ENCODE measurements at places on chromosomes 11 and 22. TPM values are rescaled to one million over a fixed set of nuclear protein-coding genes. Genes with fewer than 3 reads are reported as not detected.

Gene C22orf23
- 0.13 TPM for total RNA-seq

- no peak for DNase-seq
Observed at GRCh38 chr11:76706667-76707066, 36.1 kb upstream of the LRRC32 start.

GRCh38 chr11:82898241-82898640, 2.0 kb downstream of the PRCP start:
- no peak for DNase-seq

- no peak for DNase-seq
Observed at GRCh38 chr22:43078522-43078921, 10.7 kb downstream of the TTLL1 start.

DNA sequence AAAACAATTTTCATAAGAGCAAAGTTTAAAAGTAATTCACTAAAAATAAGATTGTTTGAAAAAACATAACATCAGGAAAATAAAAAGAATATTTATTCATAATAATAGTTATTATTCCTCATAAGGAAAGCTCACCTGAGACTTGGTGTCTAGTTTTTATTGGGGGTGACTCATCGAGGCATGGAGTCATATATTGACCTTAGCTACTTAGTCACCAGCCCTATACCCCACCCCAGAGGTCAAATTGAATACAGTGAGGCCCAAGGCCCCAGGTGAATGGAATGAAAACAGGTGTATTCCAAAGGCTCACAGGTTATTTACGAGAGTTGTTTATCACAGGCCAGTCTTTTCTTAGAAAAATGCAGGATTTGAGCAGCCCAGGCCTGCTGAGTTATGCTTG, 36.9 kb downstream of the CNTF start:
- DNase-seq = no peak

DNA sequence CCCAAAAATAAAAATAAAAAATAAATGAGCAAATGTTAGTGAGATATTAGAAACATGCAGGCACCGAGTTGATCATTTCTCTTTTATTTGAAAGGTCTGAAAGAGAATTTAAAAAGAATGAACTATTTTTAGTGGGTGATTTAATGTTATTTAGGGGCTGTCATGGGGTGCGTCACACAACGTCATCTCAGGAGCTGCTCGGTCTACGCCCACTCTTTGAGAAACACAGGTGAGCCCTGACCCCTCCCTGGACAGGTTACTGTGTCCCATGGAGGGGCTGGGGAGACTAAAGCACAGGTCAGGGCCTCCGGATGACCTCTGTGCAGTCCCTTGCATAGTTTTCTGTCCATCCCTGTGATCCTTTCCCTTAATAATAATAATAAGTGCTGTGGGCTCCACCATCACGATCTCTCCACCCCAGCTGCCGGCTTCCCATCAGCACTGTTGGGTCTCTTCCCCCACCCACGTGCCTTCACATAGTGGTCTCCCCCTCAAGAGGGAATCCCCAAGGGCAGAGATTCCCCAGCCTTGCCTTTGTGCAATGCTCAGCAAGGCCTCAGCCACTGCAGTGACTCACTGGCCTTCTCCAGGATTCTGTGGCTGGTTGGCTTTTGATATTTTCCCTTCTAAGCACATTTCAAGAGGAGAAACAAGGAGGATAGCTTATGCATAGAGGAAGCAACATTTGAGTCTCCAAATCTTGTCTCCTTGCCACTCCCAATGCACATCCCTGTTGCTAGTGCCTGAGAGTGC, 159.9 kb downstream of the TTC17 start:
- no peak for DNase-seq

- DNase-seq = no peak
Observed at GRCh38 chr11:18304745-18305144, 17.2 kb downstream of the HPS5 start.

DNA sequence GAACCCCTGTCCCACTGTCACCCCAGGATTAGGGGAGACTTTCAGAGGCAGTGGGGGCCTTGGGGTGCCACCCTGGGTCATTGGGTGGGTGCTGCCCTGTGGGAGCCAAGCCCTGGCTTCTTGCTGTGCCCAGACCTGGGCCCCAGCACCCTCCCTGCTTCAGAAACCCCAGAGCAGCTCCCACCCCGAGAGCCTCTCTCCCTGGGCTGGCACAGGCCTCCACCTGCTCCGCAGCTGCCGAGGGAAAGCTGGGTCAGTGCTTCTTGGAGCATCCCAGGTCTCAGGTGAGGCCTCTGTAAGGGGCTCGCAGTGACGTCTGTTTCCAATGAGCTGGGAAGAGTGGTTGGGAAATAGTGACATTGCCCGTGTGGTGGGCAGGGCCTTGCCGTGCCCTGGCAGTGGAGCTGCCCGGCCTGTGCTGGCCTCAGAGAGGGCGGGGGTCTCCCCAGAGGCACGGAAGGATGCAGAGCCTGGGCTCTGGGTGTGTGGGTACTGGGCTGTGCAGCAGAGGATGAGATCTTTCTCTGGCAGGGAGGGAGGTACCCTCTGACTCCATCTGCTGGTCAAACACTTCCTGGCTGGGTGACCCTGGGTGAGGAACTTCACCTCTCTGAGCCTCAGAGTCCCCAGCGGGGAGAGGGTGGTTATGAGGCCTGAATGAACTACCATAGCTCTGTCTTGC, 23.0 kb downstream of the C22orf23 start:
- DNase-seq = no peak

Gene GPHA2
- total RNA-seq = not detected

- DNase-seq = peak; percentile 50
Observed at GRCh38 chr11:109940816-109941215, 152.4 kb upstream of the ZC3H12C start.

DNA sequence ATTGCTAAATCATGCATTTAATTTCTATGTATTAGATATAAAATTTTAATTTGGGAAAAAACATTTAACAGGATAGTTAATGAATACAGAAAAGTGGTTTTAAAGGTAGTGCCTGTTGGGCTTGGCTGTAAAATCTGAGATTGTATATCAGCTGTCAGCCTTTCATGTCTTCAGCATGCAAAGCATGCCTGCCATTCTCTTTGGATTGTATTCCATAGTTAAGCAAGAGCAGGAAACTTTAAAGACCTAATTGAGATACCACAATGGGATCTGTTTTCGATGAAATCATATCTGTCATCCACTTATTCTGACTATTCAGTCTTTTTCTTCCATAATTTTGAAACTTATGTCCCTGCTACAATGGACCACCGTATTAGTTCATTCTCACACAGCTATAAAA, 451.0 kb upstream of the DDI1 start:
- DNase-seq = no peak

Gene SMC1B
- total RNA-seq = under 0.01 TPM

- peak; percentile 67 for DNase-seq
Observed at GRCh38 chr11:35111161-35112055, 27.6 kb upstream of the CD44 start.

Gene LSP1
- total RNA-seq = under 0.01 TPM

- DNase-seq = no peak
Observed at GRCh38 chr22:48896766-48897644, 930.7 kb downstream of the BRD1 start.

DNA sequence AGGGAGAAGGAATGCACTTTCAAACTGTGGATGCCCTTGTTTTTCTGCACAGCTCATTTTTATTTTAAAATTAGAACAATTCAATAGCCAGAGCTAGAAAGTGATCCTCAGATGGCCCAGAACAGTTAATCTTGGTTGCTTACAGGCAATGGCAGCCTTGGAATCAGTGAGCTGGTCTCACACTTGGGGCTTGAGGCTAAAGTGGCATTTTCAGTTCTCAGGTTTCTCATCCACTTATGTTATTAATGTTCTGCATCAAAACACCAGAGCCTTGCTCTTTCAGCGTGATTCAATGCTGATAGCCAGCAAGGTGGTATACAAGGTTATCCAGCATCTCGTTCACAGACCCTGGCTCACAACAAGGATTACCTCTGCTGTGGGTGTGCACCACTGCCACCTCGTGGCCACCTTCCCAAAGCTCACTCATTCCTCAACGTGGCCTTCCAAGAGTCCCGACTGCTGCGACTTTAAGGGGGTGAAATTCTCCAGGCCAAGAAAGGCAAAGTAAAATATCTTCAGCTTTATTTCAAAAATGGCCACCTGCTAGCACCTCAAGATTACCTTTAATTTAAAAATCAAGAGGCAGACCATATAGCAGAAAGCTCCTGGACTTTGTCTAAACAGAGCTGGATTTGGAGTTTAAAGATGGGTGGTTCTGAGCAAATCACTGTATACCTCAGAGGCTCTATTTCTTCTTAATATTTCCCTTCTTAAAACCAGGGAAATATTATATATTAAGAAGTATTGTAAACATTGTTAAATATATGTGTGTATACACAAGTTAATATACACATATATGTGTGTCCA, 34.2 kb upstream of the FSHB start:
- DNase-seq = peak; percentile 47

DNA sequence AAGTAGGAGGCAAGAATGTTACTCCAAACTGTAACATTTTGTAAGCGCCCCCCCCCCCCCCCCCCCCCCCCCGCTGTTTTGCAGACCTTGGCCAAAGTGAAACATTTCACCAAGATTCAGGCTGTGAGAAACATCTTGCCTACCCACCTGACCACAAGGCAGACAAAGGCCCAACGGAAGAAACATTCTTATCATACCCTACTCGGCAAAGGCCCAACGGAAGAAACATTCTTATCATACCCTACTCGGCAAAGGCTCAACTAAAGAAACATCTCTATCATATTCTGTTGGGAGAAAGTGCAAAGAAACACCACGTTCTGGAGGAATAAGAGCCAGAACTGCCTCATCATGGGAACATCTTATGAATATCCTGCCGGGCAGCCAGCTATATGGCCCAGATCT, 117.1 kb downstream of the JRKL start:
- no peak for DNase-seq

Gene WT1
- not detected for total RNA-seq

- DNase-seq = no peak
Observed at GRCh38 chr11:31619980-31620379, 110.4 kb downstream of the ELP4 start.

GRCh38 chr11:113279591-113279990, 34.8 kb upstream of the TTC12 start:
- DNase-seq = no peak

Measured in dermis microvascular lymphatic vessel endothelial cell (primary cell).